Stimulated activated CD4-positive, alpha-beta T cell treated with anti-CD3 and anti-CD28 coated beads, TNF-alpha, amount 100 ng/mL, for 1 hour (primary cell): ENCODE measurements at places on chromosomes 12 and 14.

DNA sequence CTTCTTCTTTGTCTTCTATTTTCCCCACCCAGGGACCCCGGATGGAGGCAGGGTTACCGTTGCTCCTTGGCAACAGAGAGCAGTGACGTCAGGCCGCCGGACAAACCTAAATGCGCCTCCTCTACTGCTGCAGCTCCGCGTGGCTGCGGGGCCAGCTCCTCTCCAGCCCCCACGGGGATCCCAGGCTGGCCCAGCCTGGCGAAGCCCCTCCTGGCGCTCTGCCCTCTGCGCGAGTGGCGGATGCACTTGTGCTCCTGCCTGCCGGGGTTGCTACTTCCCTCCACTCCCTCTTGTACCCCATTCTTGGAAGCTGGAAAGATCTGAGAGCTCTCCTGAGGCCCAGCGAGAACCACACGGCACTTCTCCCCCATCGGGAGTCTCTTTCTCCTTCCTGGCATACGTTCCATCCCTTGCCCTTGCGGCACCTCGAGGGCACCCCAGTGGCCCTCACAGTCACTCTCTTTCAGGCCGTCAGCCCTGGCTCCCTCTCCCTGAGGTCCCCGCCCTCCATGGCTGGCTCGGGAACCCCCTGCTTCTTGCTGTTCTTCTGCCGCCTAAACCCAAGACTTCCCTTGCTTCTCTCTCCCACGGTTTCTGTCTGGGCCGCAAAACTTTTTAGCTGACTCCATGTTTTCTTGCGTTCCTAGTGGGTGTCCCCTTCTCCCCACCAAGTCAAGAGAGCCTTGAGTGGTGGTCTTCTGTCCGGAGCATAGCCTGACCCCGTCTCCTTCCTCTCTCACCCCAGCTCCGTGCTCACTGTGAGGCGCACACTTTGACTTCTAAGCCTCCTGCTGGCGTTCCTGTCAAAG is 121.7 kb downstream of the PAPOLA start:
- no peak for DNase-seq

DNA sequence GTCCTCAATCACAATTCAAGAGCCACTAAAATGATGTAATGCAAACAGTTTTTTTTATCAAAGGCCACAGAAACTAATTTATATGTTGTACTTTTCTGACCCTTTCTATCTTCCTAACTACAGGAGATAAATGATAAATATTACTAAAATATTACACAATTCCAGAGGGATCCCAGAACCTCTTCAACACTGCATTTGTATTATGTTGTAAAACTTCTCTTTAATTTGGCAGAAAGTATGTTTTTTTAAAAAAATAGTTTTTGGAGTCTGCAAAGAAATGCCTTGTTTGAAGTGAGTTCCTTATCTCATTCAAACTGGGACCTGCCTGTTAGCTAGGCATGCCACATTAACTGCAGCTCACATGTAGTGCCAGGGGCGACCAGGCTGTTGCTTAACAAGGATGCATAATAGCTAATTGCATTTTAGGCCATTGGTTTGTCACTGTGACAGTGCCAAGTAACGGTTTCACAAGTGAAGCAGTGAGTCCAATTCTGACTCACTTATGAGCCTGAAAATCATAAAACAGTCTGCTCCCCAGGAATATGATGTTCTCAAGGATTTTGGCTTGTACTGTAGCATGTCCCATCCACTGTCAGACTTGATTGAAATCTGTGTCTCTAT is 266.9 kb downstream of the KTN1 start:
- DNase-seq: no peak

GRCh38 chr14:56358851-56359614 is 220.6 kb upstream of the TMEM260 start:
- no peak for DNase-seq

- DNase-seq: no peak
These were observed 92.4 kb downstream of the RPS6KA5 start for GRCh38 chr14:90968025-90968424.

DNA sequence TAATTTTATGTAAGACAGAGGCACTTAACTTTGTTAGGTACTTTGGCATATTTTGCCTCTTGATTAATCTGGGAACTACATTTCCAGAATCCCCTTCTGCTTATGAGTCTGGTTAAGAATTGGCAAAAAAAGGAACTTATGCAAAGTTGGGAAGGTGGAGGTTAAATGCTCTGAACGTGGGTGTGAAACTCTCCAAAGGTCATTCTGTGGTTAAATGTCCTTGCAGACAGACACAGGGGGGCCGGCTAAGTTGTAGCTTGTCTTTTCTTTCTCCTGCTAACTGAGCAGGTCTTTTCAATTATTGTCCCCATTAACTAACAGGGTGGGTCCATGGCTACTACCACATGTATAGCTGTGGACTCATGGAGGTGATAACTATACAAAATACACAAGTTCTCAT is 248.6 kb upstream of the NOVA1 start:
- DNase-seq: no peak

DNA sequence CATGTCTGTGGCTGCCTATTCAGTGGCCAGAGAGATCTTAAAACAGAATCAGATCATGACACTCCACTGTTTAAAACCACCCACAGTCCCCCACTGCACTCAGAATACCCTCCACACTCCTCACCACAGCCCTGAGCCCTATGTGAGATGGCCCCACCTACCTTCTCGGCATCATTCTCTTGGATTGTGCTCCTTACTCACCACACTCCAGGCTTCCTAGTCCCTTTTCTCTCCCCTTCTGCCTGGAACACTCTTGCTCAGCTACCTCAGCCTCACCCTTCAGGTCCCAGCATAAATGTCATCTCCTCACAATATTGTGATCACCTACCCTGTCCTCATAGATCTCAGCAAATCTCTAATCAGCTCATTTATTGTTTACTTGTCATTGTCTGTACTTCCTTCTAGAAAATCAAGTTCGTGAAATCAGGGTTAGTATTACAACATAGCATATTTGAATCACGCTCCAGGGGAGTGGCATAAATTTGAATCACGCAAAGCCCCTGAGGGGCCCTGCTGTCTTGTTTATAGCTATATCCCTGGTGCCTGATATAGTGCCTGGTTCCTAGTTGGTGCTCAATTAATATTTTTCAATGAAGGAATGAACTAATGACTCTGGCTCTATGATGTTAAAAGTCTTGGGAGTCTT is 42.8 kb downstream of the SLC35F4 start:
- no peak for DNase-seq

GRCh38 chr14:95196268-95196667 is 38.9 kb upstream of the DICER1 start:
- DNase-seq: no peak

DNA sequence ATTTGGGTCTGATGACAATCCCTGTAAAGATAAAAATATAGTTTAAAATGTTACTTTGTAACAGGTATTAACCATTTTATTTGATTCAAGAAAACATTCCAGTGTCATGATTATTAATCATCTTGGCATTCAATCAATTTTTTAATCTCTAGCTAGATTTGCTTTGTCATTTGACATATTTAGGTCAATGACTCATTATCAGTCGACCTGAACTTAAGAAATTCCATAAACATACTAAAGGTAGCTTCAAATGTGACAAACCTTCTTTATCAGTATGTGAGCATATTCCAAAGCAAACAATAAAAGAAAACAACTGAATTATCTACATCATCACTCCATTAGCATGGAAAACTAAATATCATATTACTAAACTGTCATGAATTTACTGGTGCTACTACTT is 50.8 kb upstream of the CDKL1 start:
- DNase-seq: no peak

DNA sequence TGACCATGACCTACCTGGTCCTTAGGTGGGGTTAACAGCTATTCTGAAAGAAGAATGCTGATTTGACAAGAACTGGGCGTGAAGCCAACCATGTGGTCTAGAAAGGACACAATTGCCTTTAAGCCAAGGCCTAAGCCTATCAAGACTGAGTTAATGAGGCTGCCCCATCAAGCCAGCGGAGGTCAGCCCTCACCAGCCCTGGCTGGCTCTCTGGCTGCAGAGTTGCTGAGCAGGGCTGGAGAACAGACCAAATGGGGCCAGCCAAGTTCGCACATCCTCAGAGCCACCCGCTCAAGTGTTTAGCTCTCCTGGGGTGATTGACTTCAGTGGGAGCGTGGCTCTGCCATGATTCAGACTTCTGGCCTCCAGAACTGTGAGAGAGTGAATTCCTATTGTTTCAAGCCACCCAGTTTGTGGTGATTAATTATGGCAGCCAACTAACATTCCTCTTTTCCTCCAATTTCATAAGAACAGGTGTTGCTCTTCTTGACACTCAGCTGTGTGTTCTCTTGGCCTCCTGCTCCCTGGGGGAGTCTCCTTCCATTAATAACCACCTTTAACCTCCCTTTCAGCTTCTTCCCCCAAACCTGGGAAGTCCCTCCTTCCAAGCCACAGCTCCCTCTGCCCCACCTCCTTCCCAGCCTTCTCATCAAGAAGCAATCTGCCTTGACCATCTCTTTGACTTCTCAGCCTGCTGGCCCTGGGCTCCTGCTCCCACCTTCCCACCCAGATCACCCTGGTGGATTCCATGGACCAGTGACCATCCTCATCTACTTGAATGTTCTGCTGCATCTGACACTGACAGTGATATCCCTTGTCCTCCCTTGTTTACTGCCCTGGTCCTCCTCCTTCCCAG is 5.3 kb upstream of the SERPINA5 start:
- DNase-seq: no peak

- no peak for DNase-seq
These were observed 85.7 kb downstream of the PAPOLA start for GRCh38 chr14:96587823-96588385.

GRCh38 chr14:55760789-55761566 is 181.0 kb downstream of the KTN1 start:
- no peak for DNase-seq

DNA sequence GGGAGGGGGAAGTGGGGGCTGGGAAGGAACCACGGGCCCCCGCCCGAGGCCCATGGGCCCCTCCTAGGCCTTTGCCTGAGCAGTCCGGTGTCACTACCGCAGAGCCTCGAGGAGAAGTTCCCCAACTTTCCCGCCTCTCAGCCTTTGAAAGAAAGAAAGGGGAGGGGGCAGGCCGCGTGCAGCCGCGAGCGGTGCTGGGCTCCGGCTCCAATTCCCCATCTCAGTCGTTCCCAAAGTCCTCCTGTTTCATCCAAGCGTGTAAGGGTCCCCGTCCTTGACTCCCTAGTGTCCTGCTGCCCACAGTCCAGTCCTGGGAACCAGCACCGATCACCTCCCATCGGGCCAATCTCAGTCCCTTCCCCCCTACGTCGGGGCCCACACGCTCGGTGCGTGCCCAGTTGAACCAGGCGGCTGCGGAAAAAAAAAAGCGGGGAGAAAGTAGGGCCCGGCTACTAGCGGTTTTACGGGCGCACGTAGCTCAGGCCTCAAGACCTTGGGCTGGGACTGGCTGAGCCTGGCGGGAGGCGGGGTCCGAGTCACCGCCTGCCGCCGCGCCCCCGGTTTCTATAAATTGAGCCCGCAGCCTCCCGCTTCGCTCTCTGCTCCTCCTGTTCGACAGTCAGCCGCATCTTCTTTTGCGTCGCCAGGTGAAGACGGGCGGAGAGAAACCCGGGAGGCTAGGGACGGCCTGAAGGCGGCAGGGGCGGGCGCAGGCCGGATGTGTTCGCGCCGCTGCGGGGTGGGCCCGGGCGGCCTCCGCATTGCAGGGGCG is at the start of gene GAPDH:
TSS of gene GAPDH (plus strand) at position 595 of the 772 bp plus-strand sequence. CDS start 316 bp downstream, outside the sequence.
- DNase-seq: peak; percentile 64

- DNase-seq: no peak
These were observed 389.6 kb upstream of the DDHD1 start for GRCh38 chr14:53542732-53543131.

- DNase-seq: no peak
These were observed 332.1 kb downstream of the NELL2 start for GRCh38 chr12:44544018-44544417.

DNA sequence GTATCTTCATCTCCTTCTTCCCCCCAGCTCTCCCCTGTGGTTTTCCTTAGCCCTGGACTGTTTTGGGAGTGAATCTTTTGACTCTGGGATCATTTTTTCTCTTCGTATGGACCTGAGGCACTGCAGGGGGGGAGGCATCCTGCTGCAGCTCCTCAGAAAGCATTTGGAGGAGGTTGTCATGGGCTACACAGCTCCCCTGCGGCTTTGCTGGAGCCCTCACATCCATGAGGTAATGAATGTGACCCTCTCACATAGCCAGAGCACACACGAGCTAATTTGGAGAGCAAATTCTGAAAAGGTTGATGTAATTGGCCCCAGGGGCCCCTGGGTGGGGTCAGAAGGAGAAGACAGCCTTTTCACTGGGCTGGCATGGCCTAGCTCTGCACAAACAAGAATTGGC is 110.9 kb downstream of the PAH start:
- no peak for DNase-seq

- DNase-seq: no peak
These were observed 914 bp upstream of the PACS2 start for GRCh38 chr14:105313381-105314286.

DNA sequence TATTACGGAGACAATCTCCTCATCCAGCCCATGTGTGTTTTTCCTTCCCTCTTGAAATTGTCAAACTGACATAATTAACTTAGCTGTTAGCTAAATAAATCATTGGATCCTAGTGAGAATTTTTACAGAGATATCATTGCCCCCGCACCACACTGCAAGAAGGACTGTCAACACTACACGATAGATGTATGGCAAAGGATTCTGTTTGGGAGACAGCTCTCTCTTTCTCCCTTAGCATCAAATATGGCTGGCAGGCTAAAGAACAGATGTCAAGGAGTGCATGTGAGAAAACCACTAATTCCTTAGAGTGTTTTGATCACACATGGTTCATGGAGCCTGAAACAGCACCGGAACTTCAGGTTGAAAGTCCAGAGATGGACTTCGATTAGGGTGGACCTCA is 136.8 kb downstream of the KCNA5 start:
- no peak for DNase-seq

DNA sequence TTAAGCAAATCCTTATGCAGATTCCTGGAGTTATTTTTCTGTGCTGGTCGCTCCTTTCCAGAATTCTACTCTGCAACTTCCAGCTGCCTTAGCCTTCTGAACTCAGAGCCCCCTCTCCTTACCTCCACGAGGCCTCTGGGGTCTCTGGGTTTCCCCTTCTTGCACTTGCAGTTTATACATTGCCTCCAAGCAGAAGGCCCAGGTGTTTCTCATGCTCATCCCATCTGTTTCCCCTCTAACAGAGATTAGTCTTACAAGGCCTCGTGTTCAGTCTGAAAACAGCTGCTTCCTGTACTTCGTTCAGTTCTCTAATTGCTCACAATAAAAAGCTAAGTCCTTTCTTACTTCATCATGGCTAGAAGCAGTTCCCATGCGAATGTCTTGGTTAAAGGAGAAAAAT is 134.4 kb upstream of the FGD4 start:
- no peak for DNase-seq

- peak; percentile 74 for DNase-seq
These were observed 53.8 kb downstream of the VCPKMT start for GRCh38 chr14:50062438-50063085.
